T-helper 17 cell (primary cell): ENCODE measurements at places on chromosomes 2 and 18. TPM values are rescaled to one million over a fixed set of nuclear protein-coding genes. Genes with fewer than 3 reads are reported as not detected.

CKAP2L gene
- 0.97 TPM for total RNA-seq

MAP4K4 gene
- total RNA-seq, result 102 TPM

PAIP2B gene
- 2.9 TPM for total RNA-seq

RGPD4 gene
- total RNA-seq, result 0.39 TPM

DNA sequence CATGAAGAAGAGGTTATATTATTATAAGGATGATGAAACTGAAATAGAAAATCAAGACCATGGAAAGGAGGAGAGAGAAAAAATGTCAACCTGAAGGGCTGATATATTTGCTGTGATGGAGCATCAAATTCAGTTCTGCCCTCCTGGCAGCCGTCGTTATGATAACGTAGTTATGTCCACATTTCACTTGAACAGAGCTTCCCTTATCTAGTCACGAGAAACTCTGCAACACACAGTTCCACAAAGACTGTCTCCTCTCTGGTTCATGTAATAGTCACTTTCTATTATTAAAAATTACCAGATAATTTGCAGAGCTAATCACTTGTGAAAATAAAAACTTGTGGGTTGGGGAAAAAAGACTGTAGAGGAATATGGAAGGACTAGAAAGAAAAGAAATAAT lies 19.5 kb upstream of the RBMS1 start:
- no peak for DNase-seq

GRCh38 chr2:16506366-16506765 lies 159.3 kb downstream of the CYRIA start:
- DNase-seq, result no peak

- no peak for DNase-seq
Measured at GRCh38 chr2:32864334-32865111, 82.2 kb upstream of the LTBP1 start.

GRCh38 chr2:175080479-175080878 lies 75.3 kb upstream of the CHN1 start:
- no peak for DNase-seq

DNA sequence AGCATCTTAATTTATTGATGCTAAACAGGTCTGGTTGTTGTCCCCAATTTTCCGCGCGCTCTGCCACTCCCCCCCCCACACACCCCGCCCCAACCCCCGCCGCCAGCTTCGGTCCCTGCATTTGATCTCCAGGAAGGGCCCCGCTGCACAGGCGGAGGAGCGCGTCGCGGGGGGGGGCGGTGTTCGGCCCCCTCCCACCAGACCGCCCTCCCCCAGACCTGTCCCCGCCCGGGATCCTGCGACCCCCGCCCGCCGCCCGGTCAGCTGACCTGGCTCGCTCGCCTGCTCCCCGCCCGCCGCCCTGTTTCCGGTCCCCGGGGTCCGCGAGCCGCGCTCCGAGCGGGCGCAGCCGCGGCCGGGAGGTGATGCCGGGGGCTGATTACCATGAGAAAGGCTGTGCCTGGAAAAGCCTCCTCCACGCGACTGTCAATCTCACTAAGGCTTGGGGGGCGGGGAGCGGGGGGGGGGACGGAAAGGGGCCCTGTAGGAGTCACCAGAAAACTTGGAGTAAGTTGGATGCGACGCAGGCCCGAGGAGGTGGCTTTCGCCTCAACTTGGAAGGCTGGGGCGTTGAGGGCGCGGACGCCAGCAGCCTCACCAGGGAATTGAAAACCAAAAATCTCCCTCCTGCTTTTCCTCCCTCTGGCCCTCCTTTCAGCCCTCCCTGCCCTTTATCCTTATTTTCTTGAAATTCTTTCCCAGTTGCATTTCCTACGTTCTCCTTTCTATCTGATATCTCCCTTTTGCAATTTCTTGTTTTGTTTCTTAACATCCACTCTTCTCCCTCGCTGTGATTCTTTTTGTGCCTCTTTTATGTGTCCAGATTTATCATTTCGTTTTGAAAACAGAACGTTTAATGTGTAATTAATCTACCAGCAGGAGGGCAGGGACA lies 4.4 kb upstream of the ZEB2 start:
- peak; percentile 24 for DNase-seq

- DNase-seq, result no peak
Measured at GRCh38 chr2:11719230-11719977, 27.0 kb upstream of the LPIN1 start.

- no peak for DNase-seq
Measured at GRCh38 chr18:46518438-46518837, 138.6 kb downstream of the LOXHD1 start.

- no peak for DNase-seq
Measured at GRCh38 chr2:156619021-156619539, 182.9 kb downstream of the GPD2 start.
